ENCODE measurements at places on chromosomes 5 and 9.

GRCh38 chr9:87950765-87951488 is 23.4 kb downstream of the CDK20 start:
- DNase-seq = no peak

DNA sequence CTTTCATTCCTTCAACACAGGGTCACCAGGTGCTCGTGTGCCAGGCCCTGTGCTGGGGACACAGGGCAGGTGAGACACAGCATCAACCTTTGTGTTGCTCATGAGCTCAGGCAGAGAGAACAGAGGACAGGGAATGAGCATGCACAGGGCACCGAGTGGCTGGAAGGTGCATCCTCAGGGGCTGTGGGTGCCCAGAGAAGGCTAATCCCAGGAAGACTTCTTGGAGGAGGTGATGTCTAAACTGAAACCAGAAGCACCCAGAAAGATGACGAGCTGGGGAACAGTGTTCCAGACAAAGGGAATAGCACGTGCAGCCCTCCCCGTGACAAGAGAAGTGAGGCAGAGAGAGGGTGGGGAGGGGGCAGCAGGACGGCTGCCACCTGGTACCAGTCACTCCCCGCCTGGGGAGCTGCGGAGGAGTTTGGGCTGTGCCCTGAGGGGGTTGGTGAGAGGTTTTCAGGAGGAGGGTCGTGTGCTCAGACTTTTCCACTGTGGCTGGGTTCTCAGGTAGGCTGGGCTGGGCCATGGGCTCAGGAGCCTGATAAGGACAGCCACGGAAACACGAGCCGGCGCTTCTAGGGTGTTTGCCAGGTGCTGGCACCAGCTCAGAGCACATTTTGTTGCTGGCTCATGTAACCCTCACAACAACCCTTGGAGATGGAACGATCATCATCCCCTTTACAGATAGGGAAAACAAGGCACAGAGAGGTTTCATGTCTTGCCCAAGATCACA is 46.0 kb downstream of the HMCN2 start:
- DNase-seq = no peak

DNA sequence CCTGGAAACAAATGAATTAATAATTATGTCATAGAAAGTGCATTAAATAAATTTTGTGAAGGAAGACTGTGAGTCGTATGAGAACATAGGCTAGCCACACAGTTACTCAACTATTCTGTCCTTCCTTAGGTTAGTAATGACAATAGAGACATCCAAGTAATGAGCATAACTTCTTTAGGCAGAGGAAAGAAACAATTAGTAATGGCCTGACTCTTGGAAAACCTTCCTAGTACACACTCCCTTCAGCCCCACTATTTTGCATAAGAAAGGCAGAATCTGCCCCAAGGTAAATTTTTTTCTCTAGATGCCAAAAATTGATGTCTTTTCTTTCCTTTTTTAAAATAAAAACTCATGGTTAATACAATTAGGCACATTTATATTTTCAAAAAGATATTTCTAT is 1619.0 kb upstream of the WWC1 start:
- DNase-seq = no peak

- no peak for DNase-seq
Observed at GRCh38 chr9:116318468-116319374, 165.1 kb downstream of the PAPPA start.

GRCh38 chr5:97022898-97023297 is 87.0 kb downstream of the LNPEP start:
- DNase-seq = no peak

GRCh38 chr5:141628175-141628788 is 8.4 kb downstream of the HDAC3 start:
- DNase-seq = no peak

DNA sequence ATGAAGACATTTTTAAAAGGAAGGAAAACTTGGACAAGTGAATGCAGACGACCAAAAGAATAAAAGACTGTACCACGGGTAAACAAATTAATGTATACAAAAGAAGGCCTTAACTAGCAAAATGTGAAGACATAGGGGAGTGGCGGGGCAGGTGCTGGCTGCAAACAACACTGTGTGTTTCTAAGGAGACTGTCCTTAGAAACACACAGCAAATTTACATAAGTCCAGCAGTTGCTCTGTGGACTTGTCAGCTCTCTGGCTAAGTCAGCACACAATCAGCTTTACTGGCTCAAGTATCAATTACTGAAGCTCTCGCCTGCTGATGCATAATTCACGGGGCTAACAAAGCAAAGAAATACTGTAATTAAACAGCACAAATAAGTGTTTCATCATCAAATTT is 24.8 kb downstream of the PTBP3 start:
- DNase-seq = no peak

- no peak for DNase-seq
Observed at GRCh38 chr5:141186897-141187512, at the start of gene PCDHB9. TSS of gene PCDHB9 (plus strand) at chr5:141187161. CDS start at chr5:141187319, 158 bp downstream.

DNA sequence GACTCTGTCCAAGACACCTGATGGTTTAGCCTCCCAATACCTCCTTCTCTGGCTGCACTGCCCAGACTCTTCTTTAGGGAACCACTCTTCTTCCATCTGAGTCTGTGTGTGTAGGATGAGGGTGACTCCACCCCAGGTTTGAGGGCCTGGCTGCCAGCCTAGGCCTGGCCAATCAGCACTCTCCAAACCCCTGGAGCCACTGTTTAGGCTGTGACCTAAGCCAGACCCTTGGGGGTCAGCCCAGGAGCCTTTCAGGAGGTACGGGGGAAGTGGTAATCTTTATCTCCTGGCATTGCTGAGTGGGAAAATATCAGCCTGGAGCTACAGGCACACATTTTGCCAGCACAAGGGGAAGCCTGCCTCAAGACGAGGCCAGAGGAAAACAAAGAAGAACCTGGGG is 6.2 kb upstream of the ERGIC1 start:
- DNase-seq = no peak

GRCh38 chr5:100550531-100551051 is 15.4 kb downstream of the FAM174A start:
- no peak for DNase-seq

- DNase-seq = no peak
Observed at GRCh38 chr5:154189256-154189818, 1.2 kb upstream of the GALNT10 start.

DNA sequence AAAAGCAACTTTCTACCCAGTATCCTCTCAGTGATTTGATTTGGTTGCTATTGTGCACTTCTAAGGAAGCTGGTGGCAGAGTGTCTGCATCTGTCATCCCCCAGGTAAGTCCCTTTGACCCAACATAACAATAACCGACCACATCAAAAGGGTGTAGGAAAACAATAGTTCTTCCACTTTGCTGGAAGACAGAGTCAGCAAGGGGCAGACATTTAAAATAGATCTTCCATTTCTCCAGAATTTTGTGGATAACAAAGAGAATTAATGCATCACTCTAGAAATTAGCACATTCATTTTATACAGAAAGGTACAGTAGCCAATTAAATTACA is 177.5 kb downstream of the EBF1 start:
- DNase-seq = no peak

DNA sequence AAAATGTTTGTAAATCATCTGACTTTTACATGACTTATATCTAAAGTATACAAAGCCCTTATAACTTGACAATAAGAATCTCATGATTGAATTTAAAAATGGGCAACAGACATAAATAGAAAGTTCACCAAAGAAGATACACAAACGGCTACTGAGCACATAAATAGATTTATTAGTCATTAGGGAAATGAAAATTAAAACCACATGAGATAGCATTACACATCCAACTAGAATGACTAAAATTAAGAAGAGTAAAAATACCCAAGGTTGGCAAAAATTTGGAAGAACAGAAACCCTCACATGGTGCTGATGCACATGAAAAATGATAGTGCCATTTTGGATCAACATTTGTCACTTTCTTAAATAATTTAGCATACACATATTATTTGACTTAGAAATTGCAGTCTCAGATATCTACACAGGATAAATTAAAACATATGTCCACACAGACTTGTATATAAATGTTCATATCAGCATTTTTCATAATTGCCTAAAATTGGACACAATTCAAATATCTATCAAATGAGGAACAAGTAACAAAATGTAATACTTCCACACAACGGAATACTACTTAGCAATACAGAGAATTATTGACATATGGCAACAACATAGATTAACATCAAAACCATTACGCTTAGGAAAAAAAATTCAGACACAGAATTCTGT is 359.1 kb upstream of the DAB2 start:
- DNase-seq = no peak

DNA sequence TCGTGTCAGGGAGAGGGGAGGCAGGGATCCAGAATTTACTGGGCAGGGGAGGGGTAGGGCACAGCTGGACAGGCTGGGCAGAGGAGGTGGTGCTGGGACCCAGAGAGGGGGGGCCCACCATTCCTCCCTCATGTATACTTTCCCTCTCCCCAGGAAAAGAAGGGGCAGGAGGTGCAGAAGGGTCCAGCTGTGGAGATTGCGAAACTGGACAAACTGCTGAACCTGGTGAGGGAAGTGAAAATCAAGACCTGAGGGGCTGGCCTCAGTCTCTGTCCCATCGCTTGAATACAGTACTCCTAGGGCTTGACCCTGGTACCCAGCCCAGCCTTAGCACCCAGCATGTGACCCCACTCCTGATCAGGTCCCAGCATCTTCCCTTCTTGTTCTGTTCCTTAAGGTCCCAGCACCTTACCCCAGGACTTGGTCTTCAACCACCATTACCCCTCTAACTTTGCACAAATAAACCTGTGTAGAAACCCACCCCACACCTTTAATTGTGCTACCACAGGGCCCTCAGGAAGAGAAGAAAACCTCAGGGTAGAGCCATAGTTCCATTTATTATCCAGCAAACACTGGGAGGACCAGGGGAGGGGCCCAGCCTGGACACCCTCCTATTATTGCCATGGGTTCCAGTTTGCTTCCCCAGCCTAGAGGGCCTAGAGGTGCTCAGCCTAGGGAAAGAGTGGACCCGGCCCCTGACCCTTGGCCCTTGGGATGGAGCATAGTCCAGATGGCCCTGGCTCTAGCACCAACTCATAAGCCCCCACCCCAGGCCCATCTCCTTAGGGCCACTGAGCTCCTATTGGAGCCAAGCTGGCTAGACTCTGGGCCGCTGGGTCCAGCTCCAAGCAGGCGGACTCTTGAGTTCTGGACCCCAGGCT is 2.0 kb downstream of the ENHO start:
- DNase-seq = no peak

- no peak for DNase-seq
Observed at GRCh38 chr9:2478421-2478820, 143.2 kb upstream of the VLDLR start.

GRCh38 chr9:135554718-135555117 is 6.8 kb upstream of the PAEP start:
- no peak for DNase-seq

GRCh38 chr5:155004138-155004744 is 9.3 kb upstream of the KIF4B start:
- peak; percentile 12 for DNase-seq

DNA sequence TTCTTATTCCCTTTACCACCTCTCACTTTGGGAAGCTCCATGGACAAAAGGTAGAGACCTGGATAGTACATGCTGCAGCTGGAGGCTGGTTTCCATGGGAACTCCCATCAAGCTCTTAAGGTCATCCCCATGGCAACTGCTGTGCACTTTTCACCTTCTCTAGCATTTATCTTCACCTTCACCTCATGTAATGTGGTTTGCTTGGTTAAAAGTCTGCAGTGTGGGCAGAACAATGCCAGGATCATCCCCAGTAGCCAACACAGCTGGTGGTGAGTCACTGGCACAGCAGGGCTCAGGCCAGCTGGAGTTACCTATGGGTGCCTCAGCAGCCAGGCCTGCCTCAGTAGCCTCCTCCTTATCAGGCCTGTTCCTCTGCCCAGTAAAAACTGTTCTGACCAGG is 210.5 kb downstream of the GRIA1 start:
- DNase-seq = no peak

DNA sequence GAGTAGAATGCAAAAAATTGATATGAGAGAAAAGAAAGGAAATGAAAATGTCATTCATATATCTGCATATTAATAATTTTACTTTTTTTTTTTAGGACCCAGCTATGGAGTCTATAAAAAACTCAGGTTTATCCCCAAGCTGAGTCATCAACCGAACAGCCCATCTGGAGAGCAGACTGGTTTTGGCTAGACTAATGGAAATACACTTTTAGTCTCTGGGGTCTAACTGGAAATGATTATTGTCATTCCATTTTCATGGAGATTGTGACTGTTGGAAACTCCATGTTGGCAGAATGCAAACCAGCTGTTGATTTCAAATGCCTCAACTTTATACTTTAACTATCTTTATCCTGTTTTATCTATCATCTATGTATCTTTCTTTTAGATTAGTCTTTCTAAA is 28.7 kb downstream of the ANXA1 start:
- DNase-seq = no peak

DNA sequence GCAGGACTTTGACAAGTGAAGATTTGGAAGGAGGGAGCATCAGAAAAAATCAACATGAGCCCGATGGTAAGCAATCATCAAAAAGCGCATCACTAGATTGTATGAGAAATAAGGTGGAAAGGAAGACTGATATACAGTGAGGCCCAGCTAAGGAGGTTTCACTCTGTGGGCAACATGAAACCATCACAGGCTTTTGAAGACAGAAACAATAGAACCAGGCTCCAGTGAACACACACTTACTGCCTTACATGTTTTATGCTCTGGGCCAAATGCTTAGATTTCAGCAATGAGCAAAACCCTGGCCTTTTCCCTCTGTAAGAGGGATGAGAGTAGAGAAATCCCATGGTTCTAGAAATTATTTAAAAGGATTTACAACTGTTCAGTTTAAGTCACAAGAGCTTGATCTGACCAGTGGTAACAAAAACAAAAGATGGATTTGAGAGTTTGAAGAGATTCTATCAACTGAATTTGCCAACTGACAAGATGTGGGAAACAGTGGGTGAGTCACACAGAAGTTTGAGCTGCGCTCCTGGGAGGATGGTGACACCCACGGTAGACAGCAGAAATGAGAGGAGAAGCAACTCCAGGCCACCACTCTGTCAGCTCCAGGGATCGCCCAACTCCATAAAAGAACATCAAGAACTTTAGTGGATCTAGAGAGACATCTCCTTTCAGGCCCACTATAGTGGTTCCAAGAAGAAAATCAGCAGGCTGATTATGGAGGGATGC is 261.8 kb downstream of the MCTP1 start:
- no peak for DNase-seq

- no peak for DNase-seq
Observed at GRCh38 chr5:81748556-81748955, 2.3 kb downstream of the SSBP2 start.

DNA sequence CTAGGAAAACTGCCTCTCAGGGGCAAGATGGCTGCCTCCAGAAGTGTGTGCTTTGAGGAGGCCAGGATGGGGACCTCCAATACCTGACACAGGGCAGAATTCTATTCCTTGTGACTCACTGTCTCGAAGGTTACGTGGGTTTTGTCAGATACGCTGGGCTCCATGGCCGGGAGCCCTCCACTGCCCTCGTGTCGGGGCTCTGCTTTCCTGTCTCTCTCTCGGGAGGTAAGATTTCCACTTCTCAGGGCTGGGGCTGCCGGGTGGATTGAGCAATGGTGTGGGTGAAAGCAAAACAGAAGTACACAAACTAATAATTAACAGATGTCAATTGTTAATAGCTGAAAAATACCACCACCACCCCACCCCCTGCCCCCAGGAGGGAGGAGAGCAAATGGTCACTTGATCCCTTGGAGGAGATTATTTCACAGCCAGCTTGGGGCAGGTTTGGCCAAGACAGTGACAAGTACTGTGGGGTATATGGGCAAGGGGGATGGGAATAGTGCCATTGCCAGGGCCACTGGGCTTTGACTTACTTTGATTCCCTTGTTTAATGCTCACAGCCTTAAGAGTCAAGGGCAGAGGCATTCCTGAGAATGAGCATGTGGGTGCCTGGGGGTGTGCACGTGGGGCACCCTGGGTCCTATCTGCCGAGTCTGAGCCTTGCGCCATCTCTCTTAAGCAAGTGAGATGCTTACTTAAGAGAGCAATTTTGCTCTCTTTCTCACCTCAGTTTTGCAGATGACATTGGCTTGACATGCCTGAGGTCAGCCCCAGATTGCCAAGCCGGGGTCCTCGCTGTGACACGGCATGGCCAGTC is 28.8 kb upstream of the DAB2IP start:
- no peak for DNase-seq

All from stimulated activated CD4-positive, alpha-beta T cell treated with anti-CD3 and anti-CD28 coated beads, Interleukin-12 subunit alpha, Interleukin-12 subunit beta, amount 100 ng/mL, for 24 hours (primary cell).